ENCODE measurements at places on chromosomes 5 and 9.

DNA sequence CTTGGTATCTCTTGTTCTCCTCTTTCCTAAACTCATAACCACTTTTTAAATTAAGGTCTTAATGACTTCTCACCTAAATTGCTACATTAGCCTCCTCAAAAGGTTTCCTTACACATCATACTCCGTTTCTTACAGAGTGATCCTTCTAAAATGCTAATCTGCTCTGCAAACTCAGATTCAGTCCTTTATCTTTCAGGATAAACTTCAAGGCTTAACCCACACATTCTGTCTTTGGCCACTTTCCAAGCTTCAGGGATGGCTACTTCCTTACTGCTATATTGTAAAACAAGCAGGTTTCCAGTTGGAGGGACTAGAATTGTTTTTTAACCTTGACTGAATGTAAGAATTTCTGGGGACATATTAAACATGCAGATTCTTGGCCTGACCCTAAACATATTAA is 105.5 kb upstream of the CHD1 start:
- no peak for DNase-seq

DNA sequence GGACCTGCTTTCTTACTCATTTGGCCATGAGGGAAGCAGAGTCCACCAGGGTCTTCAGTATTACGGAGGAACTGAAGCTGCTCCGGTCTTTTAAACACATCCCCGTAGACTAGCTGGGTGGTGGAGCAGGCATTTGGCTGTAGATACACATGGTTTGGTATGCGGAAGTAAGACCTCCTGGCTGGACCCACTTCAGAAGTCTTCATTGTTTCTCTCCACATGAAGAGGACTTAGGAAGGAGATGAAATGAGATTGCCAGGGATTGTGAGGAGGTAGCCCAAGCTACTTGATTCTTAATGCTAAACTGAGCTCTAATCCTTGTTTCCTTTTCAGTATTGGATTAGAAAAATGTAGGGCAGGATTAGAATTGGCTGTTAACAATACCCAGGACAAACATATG is 32.9 kb downstream of the STXBP1 start:
- DNase-seq, result no peak

GRCh38 chr5:13731121-13731628 is 213.3 kb downstream of the DNAH5 start:
- no peak for DNase-seq

DNA sequence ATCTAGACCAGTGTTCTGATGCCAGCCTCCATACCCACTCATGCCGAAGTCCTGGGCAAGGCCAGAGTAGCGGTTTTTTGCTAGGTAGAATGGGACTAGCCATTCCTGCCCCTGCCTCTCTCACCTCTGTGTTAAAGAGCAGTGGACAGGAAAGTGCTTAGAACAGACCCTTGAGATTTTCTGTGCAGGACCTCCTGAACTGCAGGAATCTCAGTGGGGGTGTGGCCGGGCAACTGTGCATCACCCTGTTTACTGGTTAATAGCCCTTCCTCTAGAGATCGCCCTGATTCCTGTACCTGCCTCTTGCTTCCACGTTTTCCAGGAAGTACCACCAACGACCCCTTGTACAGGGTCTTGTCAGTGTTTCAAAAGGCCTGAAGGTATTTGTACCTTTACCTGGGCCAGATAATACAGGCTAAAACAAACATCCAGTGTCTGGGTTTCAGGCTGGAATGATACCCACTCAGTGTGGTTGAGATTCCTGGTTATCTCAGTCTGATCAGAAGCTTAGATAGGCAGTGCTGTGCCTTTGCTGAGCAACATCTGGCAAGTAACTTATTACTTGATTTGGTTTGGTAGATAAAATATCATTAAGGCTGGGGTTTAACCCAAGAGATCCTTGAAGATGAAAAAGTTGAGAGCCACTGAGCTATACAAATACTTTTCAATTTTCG is 65.9 kb downstream of the RGS3 start:
- no peak for DNase-seq

GRCh38 chr9:114207034-114207810 is 51.9 kb downstream of the COL27A1 start:
- no peak for DNase-seq
